Muscle of arm (tissue), 14 donors: ENCODE measurements at places on chromosomes 13 and 19. TPM values are rescaled to one million over a fixed set of nuclear protein-coding genes. Genes with fewer than 3 reads are reported as not detected.
A peak's percentile ranks its signal among the peaks of the same experiment; 100 is the strongest.

- no peak for DNase-seq
Observed at GRCh38 chr13:48457578-48458242, 44.8 kb upstream of the LPAR6 start.

- no peak for DNase-seq
Observed at GRCh38 chr13:49821216-49822009, 28.9 kb upstream of the KPNA3 start.

DNA sequence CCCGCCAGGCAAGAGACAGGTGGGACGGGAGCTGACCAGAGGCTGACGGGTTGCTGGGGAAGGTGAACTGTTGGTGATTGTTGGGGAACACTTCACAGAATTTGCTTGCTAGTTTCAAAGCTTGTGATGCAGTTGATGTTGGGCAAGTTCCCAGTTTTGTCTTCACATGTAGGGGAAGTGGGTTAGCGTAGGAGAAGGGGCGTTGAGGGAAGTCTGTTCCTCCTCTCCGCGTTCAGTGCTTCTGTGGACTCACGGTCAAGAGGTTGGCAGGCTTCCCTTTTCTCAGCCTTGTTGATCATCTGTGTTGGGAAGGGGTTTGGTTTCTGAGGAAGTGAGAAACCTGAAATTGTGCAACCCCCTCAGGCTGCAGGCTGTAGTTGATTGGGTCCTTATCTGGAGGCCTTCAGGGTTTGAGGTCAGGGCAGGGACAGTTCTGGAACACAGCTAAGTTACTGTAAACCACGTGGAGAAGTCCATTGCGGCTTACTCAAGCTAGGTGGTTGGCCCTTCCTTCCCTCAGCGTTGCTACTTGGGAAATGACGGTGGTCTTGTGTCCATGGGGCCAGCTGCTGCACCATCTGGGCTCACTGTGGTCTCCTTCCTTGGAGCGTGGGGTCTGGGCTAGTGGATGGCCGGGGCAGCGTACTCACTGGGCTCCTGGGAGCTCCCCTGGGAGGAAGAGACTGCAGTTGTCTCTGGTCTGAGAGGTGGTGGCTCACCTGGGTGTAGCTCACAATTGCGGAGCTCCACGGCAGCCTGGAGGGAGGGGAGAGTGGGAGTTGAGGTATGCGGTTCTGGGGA lies 7.5 kb downstream of the RPS9 start:
- DNase-seq, result peak; percentile 64

The CAPN12 gene
- 0.95 TPM for polyA plus RNA-seq

GRCh38 chr13:100387416-100387815 lies 201.2 kb downstream of the GGACT start:
- DNase-seq, result no peak

The GTF3A gene
- polyA plus RNA-seq, result 1,254 TPM

- DNase-seq, result no peak
Observed at GRCh38 chr13:30819136-30819888, 84.0 kb downstream of the ALOX5AP start.

- no peak for DNase-seq
Observed at GRCh38 chr13:27138457-27139093, 33.0 kb downstream of the USP12 start.

GRCh38 chr19:48169578-48169938 lies 586 bp downstream of the LIG1 start:
- DNase-seq, result peak; percentile 43

- DNase-seq, result peak; percentile 89
Observed at GRCh38 chr19:49442771-49443365, 1.5 kb upstream of the SLC17A7 start.

DNA sequence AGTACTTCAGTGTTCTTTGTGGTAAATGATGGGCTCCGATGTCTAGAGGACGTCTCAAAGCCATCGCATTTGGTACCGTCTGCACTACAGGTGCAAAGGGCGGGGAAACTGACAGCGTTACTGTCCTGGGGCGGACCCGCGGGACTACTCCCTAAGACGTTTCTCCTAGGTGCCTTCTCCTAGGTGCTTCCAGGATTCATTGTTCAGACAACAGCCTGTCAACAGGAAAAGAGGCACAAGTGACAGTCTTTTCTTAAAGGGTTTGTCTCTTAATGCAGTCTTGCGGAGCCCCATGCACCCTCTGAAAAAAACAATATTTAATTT lies 1.4 kb downstream of the SERTM1 start:
- no peak for DNase-seq

DNA sequence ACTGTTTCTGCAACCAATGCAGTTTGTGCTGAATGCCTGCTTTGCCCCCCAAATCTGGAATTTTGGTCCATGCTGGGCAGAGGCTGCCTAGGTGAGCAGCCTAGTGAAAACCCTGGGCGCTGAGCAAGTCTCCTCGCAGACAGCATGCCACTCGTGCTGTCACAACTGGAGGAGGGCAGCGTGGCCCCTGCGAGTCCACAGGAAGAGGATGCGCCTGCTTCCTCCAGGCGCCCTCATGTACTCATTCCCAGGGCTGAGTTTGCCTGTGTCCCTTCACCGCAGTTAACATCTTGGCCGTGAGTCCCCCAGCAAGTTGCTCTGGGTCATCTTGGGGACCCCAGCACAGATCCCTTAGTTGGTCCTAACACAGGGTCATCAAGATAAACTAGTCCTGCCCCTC lies 26.2 kb upstream of the TMEM160 start:
- DNase-seq, result no peak

The ZNF234 gene
- 8.4 TPM for polyA plus RNA-seq

- peak; percentile 52 for DNase-seq
Observed at GRCh38 chr19:36963280-36963679, 47.1 kb downstream of the ZNF568 start.

The NACC1 gene
- 16.1 TPM for polyA plus RNA-seq

DNA sequence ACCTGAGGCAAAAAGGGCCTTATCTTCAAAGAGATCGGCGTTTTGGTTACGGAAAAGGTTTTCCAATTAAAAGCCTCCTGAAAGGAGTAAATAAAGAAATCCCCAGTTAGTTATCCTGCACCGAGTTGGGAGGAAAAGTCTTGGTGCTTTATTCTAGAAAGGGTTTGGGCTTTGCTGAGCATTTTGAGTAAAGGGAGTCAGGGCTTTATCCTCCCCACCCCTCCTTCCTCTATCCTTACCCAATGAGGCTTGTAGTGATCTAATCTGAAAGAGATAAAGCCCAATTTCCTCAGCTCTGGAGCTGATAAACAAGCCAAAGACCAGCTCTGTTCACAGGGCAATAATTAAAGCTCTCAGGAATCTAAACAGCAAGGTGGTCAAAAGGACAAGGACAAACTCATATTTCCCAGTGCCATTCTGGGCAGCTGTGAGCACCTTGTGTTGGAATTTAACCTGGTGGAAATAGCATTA lies 188.9 kb upstream of the TSC22D1 start:
- no peak for DNase-seq

DNA sequence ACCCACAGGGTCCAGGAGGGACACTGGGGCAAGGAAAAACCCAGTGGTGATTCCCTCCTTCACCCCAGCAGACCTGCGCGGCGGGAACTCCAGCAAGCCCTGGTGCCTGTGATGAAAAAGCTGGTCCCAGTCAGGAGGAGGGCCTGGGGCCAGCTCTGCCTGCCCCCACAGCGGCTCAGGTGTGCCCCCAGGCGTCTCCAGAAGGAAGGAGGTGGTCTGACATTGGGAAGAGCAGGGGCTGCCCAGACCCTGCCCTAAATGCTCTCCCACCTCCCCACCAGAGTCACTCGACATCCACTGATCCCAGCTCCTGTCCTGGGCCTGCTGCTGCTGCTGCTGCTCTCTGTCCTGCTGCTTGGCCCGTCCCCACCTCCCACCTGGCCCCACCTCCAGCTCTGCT lies 6.2 kb downstream of the PTH2 start:
- DNase-seq, result no peak

DNA sequence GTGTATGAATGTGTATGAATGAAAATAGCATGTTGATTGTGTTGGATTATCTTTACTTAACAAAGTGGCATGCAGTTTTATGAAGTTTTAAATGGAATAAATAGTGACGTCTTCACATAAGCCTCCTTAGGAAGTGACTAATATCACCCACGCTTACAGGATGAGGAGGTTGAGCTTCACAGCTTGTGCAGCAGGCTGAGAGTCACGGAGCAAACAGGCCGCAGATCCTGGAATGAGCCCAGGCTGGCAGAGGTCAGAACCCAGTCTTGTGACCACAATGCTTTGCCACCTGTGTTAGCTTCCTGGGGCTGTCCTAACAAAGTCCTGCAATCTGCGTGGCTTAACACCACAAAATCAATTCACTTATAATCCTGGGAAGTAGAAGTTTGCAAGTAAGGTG lies 20.8 kb downstream of the LAIR2 start:
- DNase-seq, result no peak

GRCh38 chr13:101967781-101968180 lies 434.1 kb downstream of the FGF14 start:
- no peak for DNase-seq

DNA sequence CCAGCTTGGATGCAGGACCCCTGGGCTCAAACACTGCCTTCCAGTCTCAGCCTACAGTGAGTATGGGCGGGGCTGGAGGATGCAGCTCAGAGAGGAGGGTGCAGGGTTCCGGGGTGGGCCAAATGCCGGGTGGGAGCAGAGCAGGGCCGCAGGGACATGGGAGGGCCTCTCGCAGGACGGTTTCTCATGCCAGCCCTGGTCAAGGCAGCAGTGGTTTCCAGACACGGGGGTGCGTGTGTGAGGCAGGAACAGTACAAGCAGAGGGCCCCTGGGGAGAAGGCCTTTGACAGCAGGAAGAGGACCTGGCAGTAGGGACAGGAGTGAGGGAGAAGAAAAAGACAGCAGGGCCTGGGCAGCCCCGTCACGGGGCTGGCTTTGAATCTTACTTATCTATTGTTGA lies 34.1 kb downstream of the CRTC1 start:
- DNase-seq, result no peak

DNA sequence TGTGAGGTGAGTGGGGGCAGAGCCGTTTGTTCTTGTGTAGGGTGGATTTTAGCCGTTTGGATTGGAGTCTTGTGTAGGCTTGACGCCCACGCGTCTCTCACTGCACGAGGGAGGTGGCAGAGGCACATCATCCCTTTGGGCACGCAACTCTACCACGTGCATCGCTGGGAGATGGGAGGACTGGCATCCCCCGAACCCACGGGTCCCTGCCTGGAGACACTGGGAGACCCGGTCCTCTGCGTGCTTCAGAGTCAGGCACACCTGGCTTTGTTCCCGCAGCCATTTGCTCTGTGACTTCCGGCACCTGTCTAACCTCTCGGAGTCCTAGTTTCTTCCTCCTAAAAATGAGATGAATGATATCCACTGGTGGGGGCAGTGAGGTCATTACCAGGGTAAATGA lies 6.4 kb downstream of the ARHGEF7 start:
- no peak for DNase-seq

GRCh38 chr19:30062065-30062906 lies 120.2 kb downstream of the URI1 start:
- no peak for DNase-seq

DNA sequence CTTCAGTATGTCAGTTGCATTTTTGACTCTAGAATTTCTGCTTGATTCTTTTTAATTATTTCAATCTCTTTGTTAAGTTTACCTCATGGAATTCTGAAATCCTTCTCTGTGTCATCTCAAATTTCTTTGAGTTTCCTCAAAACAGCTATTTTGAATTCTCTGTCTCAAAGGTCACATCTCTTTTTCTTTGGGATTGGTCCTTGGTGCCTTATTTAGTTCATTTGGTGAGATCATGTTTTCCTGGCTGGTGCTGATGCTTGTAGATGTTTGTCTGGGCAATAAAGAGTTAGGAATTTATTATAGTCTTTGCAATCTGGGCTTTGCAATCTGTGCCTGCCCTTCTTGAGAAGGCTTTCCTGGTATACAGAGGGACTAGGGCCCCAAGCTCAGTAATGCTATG lies 18.5 kb upstream of the KBTBD7 start:
- no peak for DNase-seq

DNA sequence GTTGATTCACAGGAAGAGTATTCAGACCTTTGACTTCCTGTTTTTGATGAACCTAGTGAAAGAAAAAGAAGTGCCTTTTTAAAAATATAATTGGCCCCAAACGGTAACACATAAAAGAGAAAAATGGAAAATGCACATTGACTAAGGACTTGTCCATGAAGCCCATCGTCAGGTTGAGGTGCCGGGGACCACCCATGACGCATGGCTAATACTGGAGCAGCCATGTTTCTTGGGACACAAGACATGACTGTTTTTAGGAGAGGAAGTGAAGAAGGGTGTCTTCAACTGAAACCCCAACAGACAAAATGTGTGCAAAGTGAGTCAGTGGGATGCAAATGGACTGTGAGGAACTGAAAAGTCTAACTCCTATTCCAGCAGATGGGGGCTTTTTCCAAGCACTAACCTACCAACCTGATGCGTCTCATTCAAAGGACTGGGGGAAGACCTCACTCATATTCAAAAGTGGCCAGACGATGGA lies 459.4 kb downstream of the FOXO1 start:
- no peak for DNase-seq

The KIR3DL2 gene
- polyA plus RNA-seq, result not detected

The TEX101 gene
- polyA plus RNA-seq, result not detected

DNA sequence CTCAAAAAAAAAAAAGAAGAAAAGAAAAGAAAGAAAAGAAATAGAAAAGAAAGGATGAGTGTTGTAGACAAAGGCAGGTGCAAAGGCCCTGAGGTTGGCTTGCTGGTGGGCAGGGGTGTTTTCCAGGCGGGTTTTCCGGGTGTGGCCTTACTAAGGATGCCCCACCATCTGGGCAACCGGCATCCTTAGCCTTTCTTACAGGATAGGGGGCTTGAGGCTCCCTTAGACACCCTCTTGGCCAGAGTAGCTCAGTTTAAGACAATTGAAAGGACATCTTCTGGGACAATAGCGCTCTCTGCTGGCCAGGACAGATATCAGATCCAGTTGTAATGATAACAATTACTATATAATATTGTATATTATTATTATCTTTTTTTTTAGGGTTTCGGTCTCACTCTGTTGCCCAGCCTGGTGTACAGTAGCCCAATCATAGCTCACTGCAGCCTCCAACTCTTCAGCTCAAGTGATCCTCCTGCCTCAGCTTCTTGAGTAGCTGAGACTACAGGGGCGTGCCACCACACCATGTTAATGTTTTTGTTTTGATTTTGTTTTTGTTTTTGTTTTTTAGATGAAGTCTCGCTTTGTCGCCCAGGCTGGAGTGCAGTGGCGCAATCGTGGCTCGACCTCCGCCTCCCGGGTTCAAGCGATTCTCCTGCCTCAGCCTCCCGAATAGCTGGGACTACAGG lies 1.4 kb upstream of the QTRT1 start:
- DNase-seq, result no peak

GRCh38 chr13:114109641-114110041 lies 22.8 kb downstream of the RASA3 start:
- DNase-seq, result no peak
